M059J (cell line): ENCODE measurements at places on chromosomes 4 and X.

GRCh38 chr4:48275247-48275646, 5.6 kb upstream of the TEC start:
- DNase-seq: peak; percentile 48

DNA sequence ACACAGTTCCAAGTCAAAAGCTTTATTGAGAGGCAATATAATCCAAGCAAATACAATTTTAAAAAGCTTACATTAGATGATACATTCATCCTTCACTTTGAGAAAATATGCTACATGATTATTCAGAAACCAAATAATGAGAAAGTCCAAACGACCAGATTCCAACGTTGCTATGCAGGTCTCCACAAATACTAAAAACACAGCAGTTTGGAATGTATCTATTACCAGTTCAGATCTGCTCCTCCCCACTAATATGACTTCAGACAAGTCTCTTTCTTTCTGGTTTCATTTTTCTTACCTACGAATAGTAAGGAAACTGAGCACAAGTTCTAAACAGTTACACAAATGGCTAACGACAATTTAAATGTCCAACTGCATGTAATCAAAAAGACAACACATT, 9.5 kb downstream of the NAF1 start:
- DNase-seq: peak; percentile 40

DNA sequence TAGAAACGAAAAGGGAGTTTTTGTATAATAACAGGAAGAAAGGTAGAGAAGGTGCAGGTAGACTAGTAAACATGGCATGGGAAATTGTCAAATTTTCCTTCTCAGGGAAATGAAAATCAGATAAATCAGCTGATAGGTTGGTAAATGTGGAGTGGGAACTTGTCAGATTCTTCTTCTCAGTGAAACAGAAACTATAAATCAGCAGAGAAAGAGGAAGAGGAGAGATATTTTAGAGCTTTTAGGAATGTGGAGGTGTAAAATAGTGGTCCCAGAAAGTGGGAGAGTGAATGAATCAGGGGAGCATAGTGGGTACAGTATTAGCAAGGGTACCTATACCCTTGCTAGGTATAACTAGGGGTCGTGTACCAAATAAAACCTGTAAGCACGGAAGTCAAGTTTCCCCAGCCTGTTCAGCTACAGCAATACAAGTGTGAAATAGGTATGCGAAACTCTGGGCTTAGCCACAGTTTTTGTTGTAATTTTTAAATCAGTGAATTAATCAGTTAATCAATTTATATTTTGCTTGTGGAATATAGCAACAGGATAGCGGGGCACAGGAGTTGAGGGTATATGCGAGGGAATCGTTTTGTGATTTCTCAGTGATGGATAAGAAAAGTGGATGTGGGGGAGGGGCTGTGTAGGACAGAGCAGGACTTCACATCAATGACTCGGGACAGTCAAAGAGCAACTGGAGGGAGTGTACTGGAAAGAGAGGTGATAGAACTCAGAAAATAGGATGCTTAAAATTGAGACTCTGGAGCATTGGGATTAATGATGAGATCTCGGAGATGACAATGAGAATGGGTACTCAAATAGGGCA, 561.5 kb downstream of the INPP4B start:
- DNase-seq: no peak

- DNase-seq: peak; percentile 83
Observed at GRCh38 chrX:112654871-112655270, 24.9 kb downstream of the LHFPL1 start.

- DNase-seq: no peak
Observed at GRCh38 chr4:184533908-184534307, 59.6 kb upstream of the IRF2 start.

DNA sequence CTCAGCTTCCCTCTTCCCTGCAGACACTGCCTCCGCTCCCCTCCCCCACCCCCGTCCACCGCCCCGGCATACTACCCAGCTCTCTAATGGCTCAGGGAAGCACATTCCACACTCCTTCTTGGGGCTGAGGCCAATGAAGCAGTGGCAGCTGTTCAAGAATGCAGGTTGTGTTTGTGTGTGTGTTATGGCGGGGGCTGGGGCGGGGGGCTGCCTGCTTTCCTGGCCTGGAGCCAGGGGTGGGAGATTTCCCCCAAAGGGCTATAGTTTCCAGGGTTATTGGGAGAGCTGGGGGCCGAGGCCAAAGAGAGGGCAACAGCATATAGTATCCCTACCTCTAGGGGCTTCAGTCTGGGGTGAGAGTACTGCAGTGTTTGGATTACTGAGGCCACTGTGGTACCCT, 149.4 kb downstream of the EFNB1 start:
- peak; percentile 53 for DNase-seq

DNA sequence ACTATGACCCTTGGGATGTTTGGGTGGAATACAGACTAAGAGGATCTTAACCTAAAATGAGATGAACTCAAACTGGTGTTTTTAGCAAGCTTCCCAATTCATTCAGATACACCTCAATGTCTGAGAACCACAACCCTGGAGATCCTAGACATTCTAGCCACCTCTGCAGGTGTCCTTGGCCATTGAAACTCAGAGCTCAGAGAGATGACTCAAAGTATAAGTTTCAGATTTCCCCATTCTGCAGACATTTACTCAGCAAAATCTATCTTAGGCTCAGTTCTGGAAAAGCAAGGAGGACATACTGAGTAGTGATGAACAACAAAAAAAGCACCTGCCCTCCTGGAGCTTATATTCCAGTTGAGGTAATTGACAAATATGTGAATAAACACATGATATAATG, 47.8 kb downstream of the COMMD8 start:
- DNase-seq: no peak

GRCh38 chr4:79338148-79338547, 12.3 kb upstream of the NAA11 start:
- no peak for DNase-seq

DNA sequence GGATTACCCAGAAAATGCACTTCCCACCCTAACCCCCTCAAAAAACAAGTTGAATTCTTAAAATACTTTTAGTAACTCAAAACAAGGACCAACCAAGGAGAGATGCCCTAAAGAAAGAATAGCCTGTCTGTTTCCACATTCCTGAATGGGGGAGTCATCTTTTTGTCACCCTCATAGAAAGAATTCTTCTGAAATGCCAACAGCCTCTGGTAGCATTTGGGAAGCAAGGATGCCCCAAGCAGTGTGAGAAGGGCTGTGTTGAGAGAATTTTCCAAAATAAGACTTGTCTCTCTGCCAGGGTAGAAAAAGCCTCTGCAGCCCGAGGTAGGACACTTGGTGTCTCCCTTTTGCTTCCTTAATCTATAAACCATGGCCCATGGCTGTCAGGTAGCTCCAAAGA, 173.1 kb upstream of the VCX3A start:
- DNase-seq: peak; percentile 14

DNA sequence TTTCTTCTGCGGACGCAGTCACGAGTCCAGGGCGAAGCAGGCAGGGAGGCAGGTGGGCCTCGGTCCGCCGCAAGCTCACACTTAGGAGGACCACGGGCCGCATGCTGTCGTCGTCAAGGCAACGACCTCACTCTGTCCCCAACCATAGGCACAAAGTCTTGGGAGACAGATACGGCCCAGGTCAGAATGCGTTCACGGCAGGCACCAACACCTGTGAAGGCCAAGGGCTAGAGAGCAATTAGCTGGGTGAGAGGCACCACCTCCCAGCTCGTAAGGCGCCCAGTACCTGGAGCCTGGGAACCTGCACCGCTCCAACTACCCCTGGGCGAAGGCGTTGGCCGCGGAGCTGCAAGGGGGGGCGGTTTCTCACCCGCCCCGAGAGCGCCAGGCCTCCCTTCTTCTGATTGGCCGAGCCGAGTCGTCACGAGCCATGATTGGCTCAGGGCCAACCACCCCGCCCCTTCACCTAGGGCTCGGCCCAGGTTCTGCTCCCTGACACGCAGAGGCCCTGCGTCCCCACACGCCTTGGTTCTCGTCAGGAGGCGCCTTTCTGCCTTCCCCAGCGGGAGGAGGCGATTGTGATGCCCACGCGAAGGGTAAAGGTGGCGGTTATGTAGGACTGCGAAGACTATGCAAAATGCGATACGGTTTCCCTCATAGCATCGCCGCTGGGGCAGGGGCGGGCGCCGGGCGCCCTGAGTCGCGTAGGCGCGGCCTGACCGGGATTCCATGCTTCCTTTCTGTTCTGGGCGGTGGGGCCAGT, at the start of gene CDKL2:
Gene CDKL2, minus strand, starts transcription at position 355 of the 763 bp plus-strand sequence. CDS start 4,540 bp downstream, outside the sequence.
- no peak for DNase-seq

DNA sequence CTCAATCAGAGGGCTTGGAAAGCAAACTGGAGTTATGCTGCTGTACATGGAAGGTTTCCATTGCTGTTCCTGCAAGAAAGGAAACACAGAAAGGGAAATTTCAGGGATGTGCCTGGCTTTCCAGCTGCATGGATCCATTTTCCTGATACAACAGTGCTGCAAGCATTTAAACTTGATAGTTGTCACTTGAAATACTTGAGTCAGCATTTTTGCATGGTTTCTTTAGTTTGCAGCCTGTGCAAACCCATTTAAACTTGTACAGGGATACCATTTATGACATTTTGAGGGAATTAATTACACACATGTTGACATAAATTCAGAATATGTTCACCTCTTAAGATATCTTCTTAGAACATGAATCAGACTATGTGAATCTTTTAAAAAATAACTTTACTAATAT, 131.1 kb upstream of the RASGEF1B start:
- no peak for DNase-seq

- DNase-seq: peak; percentile 5
Observed at GRCh38 chr4:114132830-114133229, 153.4 kb upstream of the ARSJ start.

DNA sequence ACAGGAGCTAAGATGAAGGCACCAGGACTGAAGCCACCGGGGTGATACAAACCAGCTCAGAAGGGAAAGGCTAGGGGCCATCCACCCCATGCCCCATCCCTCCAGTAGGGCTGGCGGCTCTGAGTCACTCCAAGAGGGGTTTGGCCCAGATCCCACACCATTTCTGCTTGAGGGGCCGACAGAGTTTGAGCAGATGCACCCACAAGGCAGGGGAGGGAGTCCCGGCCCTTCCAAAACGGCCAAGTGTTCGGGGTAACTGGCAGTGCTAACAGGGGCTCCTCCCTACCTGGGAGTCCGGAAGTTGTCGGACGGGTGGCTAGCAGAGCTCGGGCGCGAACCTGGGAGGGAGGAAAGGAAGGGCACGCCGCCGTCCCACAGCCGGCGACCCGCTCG, 412 bp downstream of the SLC10A3 start:
- DNase-seq: peak; percentile 81

DNA sequence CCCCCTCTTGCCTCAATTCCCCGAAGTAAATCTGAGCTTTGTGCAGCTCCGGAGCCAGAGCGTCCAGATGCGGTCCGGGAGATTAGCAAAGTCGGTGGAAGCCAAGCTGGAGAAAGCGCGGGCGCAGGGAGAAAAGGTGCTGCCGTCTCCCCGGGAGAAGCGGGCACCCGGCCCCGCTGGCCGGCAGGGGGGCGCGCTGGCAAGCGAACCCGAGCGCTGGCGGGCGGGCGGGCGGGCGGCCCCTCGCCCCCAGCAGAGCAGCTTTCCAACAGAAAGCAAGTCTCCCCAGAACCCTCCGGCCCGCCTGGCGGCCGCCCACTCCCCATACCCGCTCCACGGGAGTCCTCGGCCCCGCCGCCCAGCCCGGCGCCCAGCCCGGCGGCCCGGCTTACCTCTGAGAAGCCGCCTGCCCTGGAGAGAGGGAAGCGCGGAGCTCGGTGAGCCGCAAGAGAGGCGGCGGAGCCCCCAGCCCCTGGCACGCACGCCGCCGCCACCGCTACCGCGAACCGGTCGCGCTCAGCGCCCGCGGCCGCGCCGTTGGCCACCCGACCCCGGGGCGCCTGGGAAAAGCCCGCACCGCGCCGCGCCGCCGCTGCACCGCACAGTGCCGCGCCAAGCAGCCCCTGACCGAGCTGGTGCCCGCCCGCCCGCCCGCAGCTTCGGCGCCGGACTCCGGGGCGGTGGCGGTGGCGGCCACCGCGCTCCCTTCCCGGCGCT, 529 bp upstream of the CITED1 start:
- DNase-seq: peak; percentile 50

DNA sequence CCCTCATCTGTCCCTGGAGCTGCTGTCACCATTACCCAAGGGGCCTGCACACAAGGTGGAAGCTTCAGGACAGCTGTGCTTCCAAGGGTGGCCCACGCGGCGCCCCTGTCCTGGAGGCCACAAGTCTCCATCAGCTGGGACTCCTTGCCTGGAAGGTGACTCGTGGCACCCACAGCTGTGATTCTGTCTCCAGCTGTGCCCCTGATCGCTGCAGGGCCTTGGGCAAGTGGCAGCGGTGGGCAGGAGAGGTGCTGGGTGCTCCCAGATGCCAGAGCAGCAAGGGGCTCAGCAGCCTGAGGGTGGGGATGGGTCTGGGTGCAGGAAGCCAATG, 9.0 kb upstream of the DUSP9 start:
- DNase-seq: no peak

GRCh38 chrX:104435249-104435648, 130.8 kb upstream of the IL1RAPL2 start:
- DNase-seq: no peak

- DNase-seq: no peak
Observed at GRCh38 chr4:88172987-88173386, 14.5 kb upstream of the ABCG2 start.

- DNase-seq: no peak
Observed at GRCh38 chr4:54004463-54004862, 59.9 kb downstream of the CHIC2 start.

DNA sequence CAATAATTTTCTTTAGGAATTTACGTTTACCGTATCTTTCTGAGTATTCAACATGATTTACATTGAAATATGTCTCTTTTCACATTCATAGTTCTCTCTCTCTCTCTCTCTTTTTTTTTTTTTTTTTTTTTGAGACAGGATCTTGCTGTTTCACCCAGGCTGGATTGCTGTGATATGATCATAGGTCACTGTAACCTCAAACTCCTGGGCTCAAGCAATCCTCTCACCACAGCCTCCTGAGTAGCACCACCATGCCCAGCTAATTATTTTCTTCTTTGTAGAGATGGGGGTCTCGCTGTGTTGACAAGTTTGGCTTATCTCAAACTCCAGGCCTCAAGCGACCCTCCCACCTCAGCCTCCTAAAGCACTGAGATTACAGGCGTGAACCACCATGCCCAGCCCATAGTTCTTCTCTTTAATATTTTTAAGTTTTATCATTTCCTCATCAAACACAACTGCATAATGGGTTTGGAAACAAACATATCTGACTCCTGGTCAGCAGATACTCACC, 9.8 kb downstream of the SRP72 start:
- no peak for DNase-seq

DNA sequence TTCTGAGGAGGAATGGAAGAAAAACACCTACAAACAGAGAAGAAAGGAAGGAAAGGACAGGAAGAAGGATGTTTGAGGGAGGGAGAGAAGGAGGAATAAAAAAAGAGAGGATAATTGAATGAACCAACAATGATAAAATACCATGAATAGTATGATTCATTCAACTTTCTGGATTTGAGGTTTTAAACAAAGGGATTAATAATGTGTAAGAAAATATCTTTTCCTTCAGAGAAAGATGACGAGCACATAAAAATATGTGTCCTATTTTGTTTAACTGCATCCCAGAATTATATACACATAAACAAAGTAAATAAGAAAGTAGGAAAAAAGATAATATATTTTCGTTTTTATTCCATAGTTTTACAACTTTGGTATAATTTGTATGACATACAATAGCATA, 1380.4 kb downstream of the STIM2 start:
- no peak for DNase-seq

- DNase-seq: no peak
Observed at GRCh38 chr4:41385481-41385880, 128.8 kb downstream of the UCHL1 start.
